Inflammatory macrophage treated with lipopolysaccharide for 1 hour (primary cell): ENCODE measurements at places on chromosomes 2 and 18.

DNA sequence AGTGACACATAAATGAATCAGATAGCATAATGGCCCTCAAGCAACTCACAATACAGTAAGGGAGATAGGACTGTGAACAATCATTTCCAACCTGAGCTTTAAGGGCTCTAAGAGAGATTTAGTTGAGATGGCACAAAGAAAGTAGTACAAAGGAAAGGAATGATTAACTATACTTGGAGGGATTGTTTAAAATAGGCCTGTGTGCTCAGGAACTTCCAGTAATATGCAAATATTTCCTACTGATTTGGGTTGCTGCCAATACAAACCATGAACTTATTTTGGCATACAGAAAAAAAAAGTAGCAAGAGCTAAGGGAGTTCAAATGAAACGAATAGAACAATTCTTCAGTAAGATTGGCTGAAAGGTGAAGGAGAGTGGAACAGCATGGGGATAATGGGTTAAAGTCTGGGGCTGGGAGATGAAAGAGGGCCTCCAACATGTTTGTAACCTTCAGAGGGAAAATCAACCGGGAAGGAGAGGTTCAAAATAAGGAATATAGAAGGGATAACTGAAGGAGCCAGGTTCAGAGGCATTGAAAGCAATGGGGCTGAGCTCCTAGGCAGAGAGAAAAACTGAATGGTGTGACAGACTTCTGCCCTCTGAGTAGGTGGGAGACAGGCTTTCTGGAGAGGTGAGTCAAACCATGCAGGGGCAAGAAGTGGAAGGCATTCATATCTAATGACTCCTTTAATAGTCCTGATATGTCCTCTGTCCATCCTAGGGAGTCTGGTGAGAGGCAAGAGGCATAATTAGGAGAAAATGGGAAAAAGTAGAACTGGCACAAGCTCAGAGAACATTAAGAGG, 83.5 kb downstream of the DNAH7 start:
- DNase-seq, result no peak

GRCh38 chr2:130824492-130825061, 12.1 kb upstream of the ARHGEF4 start:
- peak; percentile 88 for DNase-seq

DNA sequence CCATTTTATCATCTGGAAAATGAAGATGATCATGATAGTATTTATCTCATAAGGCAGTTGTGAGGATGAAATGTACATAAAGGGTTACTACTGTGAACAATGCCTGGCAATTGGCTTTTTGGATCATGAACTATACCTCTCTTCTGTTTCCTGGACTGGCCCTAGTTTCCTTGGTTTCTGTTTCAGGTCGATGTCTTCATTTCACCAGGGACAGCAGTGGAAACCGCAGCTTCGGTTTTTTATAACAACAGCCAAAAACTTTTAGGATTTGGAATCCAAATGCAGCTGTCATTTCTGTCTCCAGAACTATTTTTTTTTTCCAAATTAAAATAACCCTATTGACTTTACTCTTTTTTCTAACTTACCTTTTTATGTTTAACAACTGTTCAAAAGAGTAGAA, 425.1 kb downstream of the RND3 start:
- DNase-seq, result no peak

DNA sequence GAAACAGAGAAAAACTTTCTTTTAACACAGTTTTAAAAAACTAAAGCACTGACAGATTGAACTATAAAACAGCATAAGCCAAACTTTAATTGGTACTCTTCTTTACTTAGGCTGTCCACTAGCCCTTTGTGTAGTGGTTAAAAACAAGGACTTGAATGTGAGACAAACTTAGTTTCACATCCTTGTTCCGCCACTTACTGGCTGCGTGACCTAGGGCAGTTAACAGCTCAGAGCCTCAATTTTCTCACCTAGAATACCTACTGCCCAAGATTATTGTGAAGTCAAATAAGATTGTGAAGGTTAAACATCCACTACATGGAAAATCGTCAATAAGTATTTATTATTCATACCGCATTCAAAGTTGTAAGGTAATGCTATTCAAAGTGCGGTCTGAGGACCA, 2.0 kb downstream of the WDR35 start:
- DNase-seq, result no peak

GRCh38 chr18:14978962-14979535, 231.1 kb downstream of the ANKRD30B start:
- no peak for DNase-seq

DNA sequence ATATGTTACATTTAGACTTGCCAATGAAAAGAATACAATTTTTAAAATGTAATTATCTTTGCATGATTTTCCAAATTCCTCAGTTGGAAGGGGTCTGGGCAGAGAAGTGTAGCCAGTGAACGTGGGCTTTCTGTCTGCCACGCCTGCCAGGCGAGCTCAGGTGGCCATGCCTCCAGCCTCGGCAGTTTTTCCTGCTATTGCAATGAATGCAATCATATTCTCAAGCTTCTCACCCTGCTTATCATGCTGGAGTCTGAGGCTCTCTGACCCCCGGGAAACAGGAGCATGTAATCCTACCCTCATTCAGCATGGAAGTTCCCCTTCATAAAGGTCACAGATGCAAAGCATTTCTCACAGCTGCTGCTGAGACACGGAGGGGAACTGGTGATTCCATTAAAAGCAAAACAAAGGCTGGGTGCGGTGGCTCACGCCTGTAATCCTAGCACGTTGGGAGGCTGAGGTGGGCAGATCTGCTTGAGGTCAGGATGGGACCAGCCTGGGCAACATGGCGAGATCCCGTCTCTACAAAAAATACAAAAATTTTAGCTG, 154.8 kb downstream of the MBP start:
- DNase-seq, result no peak

- no peak for DNase-seq
These were observed 30.2 kb downstream of the ARHGAP25 start for GRCh38 chr2:68764806-68765311.
